Activated T-cell treated with anti-CD3 and anti-CD28 coated beads for 24 hours (primary cell): ENCODE measurements at places on chromosomes 1 and 21.

- DNase-seq, result no peak
These were observed 374.6 kb upstream of the USP24 start for GRCh38 chr1:55589671-55590297.

GRCh38 chr1:228749765-228750164 is 14.5 kb downstream of the RHOU start:
- no peak for DNase-seq

DNA sequence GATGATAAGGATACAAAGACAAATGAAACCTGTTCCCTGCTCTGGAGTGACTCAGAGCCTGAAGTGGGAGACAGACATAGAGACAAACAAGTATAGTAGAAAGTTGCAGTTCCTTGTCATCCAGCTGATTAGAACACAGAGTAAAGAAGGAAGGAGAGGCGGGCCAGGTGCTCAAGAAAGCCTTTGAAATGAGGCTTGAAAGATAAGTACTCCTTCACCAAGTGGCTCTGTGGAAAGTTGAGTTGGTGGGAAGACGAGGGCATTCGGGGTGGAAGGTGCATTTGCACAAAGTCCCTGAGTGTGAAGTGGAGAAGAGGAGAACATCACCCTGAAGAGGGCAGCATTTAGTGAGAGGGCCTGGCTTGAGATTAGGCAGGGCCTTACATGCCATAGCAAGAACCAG is 17.0 kb downstream of the MARK1 start:
- no peak for DNase-seq

DNA sequence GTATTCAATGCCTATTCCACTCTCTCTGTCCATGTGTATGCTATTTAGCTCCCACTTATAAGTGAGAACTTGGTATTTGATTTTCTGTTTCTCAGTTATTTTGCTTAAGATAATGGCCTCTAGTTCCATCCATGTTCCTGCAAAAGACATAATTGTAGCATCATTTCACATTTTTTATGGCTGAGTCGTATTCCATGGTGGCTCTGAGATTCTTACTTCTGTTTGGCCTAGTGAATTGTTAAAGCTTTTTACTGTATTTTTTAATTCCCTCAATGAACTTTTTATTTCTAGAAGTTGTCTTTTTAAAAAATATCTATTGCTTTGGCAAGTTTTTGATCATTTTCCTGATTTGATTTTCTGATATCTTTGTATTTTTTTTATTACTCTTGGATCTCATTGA is 635.6 kb downstream of the PLA2G4A start:
- DNase-seq, result no peak

- no peak for DNase-seq
These were observed 10.1 kb downstream of the HECTD3 start for GRCh38 chr1:45001011-45001481.

DNA sequence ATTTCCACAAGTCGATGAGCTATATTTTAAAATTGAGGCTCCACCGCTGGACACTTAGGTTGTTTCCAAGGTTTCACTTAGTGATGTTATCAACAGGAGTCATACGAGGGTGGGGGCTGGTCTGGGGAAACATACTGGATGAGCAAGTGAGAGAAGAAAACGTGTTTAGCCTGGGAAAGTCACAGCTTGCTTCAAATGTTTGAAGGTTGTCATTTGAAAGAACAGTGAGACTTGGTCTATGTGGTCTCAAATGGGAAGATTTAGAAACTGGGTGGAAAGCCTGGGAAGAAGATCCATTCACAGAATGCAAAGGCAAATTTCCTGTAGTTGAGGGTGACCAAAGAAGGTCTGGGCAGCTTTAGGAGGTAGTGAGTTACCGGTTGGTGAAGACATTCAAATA is 9.9 kb upstream of the DYRK1A start:
- DNase-seq, result no peak

DNA sequence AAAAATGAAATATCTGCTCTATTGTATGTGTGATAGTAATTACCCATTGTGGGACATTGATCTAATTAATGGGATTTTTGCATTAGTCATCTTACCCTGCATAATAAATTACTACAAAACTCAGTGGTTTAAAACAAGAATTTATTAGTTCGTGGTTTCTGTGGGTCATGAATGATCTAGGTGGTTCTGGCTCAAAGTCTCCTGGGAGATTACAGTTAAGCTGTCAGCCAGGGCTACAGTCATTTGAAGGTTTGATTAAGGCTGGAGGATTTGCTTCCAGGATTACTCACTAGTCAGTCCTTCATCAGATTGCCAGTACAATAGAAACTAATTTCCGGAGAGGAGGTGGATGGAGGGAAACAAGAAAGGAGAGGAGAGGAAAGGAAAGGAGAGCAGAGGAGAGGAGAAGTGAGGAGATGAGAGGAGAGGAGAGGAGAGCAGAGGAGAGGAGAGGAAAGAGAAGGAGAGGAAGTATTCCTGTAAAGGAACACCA is 60.4 kb upstream of the TNFSF4 start:
- no peak for DNase-seq

- no peak for DNase-seq
These were observed 215.3 kb upstream of the PTGFR start for GRCh38 chr1:78275456-78275855.

DNA sequence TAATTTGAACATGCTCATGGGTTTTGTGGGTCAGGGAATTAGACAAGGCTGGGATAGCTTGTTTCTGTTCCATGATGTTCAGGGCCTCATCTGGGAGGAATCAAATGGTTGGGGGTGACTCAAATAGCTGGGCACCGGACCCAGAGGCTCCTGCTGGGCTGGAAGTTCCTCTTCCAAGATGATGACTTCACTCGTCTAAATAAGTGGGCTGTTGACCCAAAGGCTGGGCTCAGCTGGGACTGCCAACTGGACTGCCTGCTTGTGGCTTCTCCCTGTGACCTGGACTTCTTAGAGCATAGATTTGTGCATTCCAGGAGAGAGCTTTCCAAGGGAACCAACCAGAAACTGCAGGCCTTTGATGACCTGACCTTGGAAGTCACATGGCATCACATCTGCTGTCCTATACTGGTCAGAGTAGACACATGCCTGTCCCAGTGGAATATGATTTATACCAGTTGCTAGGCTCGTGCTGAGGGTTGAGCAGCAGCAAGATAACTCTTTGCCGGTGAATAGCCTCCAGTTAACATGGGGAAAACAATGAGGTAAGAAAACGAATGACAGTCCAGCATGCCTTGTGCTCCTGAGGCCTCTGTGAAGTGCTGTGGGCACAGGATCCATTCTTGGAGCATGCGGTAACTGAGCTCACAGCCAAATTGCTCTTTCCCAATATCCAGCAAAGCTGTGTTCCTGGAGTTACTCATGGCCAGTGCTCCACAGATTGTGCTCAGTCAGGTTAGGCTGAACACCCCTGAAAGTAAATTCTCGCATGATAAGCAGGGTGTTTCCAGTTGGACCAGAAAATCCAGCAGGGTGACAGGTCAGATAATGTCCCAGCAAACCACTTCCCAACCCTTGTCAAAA is 272.9 kb upstream of the TMEM51 start:
- DNase-seq, result no peak

- no peak for DNase-seq
These were observed 156.8 kb upstream of the KCND3 start for GRCh38 chr1:112146201-112146715.

DNA sequence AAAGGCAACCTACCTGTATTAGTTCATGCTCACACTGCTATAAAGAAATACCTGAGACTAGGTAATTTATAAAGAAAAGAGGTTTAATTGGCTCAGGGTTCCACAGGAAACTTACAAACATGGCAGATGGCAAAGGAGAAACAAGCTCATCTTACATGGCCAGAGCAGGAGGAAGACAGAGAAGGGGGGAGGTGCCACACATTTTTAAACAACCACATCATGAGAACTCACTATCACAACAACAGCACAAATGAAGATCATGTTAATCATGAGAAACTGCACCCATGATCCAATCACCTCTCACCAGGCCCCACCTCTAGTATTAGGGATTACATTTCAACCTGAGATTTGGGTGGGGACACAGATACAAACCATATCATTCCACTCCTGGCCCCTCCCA is 90.6 kb upstream of the KCTD3 start:
- no peak for DNase-seq

DNA sequence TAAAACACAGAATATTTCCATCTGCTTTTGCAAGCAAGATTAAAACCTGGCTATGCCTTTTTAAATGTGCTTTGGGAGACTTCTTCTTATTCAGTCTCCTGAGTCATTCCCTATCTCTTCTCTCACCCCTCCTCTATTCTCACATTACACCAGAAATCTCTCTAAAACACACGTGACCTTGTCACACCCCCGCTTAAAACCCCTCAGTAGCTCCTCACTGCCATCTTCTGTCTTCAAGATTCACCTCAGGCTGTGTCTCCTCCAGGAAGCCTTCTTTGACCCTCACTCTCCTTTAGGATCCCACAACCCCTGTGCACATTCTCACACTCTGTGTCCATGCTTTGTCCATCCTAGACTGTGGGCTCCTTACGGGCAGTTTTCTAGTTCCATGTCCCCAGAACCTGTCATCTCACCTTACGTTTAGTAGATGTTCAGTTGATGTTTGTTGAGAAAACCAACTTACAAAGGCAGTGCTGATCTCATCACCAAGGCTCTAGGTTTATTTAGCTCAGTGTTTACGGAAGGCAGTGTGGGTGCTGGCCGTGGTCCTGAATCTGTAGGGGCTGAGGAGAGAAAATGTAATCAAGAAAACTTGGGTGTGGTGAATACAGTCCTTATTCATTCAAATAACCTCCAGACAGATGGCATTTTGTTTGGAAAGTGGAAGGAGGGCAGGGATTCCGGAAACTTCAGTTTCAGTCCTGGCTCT is 143.5 kb downstream of the DMRTA2 start:
- DNase-seq, result no peak

DNA sequence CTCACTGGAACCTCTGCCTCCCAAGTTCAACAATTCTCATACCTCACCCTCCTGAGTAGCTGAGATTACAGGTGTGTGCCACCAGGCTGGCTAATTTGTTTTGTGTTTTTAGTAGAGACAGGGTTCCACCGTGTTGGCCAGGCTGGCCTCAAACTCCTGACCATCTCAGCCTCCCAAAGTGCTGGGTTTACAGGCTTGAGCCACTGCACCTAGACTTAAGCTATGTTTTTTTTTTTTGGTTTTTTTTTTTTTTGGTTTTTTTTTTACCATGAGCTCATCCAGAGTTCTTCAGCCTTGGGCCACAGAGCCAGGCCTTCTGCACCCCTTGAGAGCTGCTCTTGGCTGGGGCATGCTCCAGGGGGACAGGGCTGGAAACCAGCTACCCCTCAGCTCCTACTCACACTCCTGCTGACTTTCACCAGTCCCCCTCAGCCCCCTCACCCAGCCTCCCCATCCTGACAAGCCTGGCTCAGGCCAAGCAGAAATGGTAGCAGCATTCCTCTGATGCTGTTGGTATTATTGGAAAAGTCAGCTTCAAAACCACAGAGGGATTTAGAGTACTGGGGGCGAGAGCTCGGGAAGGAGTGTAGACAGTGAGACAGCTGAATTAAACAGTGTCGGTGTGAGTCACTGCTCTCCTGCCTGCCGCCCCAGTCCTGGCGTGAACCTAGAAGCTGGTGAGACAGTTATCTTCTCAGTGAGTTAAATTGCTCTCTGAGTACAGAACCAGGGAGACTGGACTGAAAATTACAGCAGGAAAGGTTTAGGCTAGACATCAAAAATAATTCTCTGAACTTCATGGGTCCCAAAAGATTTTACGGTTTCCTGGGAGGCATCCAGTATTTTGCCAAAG is 63.7 kb downstream of the NAV1 start:
- DNase-seq, result no peak

DNA sequence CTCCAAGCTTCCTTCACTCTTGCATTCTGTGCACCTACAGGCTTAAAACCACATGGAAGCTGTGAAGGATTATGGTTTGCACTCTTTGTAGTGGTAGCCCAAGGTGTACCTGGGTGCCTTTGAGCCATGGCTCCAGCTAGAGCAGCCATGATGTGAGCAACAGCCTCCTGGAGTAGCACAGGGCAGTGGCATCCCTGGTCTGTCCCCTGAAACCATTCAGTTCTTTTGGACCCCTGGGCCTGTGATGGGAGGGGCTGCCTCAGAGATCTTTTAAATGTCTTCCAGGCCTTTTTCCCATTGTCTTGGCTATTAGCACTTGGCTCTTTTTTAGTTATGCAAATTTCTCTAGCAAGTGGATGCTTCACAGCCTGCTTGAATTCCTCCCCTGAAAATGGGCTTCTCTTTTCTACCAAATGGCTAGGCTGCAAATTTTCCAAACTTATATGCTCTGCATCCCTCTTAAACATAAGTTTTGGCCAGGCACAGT is 47.4 kb downstream of the CLCA4 start:
- DNase-seq, result no peak

DNA sequence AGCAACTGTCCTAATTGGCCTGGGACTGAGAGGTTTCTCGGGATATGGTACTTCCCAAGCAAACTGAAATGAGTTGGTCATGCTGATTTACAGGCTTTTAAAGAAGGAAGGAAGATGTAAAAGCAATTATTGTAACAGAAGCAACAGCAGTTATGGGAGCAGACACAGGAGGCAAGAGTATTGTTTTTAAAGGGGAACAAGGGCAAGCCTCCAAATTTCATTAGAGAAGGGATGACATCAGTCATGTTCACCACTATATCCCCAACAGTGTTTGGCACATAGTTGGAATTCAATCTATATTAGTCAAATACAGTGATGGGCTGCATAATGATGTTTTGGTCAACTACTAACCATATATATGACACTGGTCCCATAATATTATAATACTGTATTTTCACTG is 46.0 kb upstream of the JUN start:
- DNase-seq, result no peak

DNA sequence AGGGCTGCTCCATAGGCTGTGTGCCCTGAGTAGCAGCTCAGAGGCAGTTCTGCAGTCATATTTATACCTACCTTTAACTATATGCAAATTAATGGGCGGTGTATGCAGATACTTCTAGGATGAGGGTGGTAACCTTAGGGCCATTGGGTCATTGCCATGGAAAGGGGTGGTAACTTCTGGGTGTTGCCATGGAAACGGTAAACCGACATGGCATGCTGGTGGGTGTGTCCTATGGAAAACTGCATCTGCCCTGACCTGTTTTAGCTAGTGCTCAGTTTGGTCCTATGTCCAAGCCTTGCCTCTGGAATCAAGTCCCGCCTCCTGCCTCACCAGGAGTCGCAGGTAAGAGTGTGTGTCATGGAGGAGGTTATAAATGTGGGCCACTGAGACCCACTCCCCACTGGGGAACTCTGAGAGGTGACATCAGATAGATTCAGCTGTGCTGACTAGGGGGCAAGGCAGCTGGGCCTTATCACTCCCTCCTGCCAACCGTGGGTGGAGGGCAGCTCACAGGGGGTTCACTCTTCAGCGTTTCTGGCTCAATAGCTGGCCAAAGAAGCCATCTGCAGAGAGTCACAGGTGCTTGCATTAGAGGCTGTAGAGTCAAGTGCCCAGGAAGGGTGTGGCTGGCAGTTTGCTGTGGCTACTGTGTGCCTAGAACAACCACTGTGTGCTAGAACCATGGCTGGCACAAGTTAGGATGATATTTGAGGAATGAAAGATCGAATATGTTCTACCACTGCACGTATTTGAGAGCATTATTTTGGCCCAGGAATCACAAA is 19.0 kb downstream of the BACE2 start:
- no peak for DNase-seq
